Calu3 (cell line): ENCODE measurements at places on chromosomes 7 and 10. TPM values are rescaled to one million over a fixed set of nuclear protein-coding genes. Genes with fewer than 3 reads are reported as not detected.

Gene VSTM4
- total RNA-seq: not detected in 2 replicates

Gene VPS41
- total RNA-seq: 249 and 292 TPM in 2 replicates

GRCh38 chr10:63464402-63465292 lies 1.1 kb downstream of the JMJD1C start:
- H3K27ac ChIP-seq: peak overlapping the region; percentile 92
- H3K36me3 ChIP-seq: peaks cover 27% of the 10 kb centered on the region
- H3K27me3 ChIP-seq: no peaks in the 10 kb centered on the region
- H3K4me3 ChIP-seq: peak overlapping the region; percentile 99
- peak; percentile 79 for DNase-seq

DNA sequence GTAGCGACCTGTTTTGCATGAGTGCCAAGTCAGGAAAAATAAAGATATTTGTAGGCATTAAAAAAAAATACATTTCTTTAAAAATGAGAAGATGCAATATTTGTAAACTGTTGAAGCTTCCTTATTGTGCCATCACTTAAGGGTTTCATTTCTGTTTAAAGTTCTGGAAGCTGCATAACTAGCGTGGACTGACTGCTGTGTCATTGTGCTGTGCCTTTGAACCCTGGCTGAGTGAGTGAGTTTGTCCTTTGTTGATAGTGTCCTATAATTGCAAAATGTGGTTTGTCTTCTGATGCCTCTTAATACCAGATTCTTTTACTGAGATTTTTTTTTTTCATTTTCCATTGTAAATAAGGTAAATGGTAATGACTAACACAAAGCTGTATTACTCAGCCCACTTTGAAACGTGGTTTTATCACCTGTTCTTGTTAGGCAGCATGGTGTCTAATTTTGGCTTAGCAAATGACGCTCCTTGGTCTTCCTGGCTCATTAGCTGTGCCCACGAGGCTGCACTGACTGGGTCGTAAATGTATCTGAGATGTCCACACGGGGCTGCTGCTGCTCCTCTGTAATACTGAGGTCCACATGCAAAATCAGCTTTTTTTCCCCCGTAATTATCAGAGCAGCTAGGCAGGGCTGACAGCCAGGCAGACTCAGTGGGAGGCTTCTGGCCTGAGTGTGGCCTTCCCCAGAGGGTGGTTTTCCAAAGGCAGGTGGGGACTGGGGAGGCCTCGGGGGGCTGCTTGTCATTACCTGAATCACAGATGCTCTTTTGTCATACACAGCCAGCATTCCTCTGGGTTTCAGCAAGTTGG lies 14.8 kb downstream of the ZSCAN25 start:
- peaks cover 5% of the 10 kb centered on the region for H3K36me3 ChIP-seq
- H3K4me1 ChIP-seq: no peaks in the 10 kb centered on the region
- DNase-seq: peak; percentile 5
- no peaks in the 10 kb centered on the region for H3K27me3 ChIP-seq

DNA sequence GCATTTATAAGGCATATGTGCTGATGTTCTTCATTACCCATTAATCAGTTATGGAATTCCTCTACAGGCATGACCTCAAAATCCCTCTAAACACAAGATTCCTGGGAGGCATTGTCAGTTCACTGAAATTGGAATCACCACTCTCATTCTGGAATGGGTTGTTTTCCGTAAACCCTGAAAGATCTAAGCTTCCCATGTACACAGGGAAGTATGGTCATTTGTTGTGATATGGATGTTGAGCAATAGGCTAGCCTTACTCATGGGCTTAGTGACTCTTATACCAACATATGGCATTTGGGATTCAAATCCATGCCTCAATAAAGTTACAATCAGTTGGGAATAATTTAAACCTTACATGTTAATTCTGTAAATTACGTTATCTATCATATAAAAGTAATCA lies 258.0 kb downstream of the XPNPEP1 start:
- no peak overlapping the region for H3K27ac ChIP-seq
- DNase-seq: no peak
- no peak overlapping the region for H3K4me3 ChIP-seq
- no peaks in the 10 kb centered on the region for H3K27me3 ChIP-seq
- H3K4me1 ChIP-seq: no peaks in the 10 kb centered on the region

GRCh38 chr10:66931949-66932343 lies 6.1 kb downstream of the LRRTM3 start:
- H3K4me1 ChIP-seq: no peaks in the 10 kb centered on the region
- DNase-seq: no peak
- H3K36me3 ChIP-seq: no peaks in the 10 kb centered on the region
- no peak overlapping the region for H3K27ac ChIP-seq
- H3K27me3 ChIP-seq: peaks cover 48% of the 10 kb centered on the region

GRCh38 chr10:129877773-129878371 lies 86.2 kb downstream of the EBF3 start:
- H3K27ac ChIP-seq: no peak overlapping the region
- H3K4me1 ChIP-seq: no peaks in the 10 kb centered on the region
- no peaks in the 10 kb centered on the region for H3K36me3 ChIP-seq
- H3K4me3 ChIP-seq: no peak overlapping the region

- no peak overlapping the region for H3K27ac ChIP-seq
- DNase-seq: no peak
- H3K4me3 ChIP-seq: no peak overlapping the region
- no peaks in the 10 kb centered on the region for H3K27me3 ChIP-seq
- H3K4me1 ChIP-seq: no peaks in the 10 kb centered on the region
- no peaks in the 10 kb centered on the region for H3K36me3 ChIP-seq
These were observed 77.1 kb downstream of the MTPN start for GRCh38 chr7:135900065-135900546.

- no peak overlapping the region for H3K4me3 ChIP-seq
- no peaks in the 10 kb centered on the region for H3K36me3 ChIP-seq
- DNase-seq: no peak
- no peaks in the 10 kb centered on the region for H3K4me1 ChIP-seq
- no peaks in the 10 kb centered on the region for H3K27me3 ChIP-seq
- H3K27ac ChIP-seq: no peak overlapping the region
These were observed 106.6 kb upstream of the DOCK1 start for GRCh38 chr10:126798649-126799048.

Gene HOXA4
- total RNA-seq: 1.0 and 1.2 TPM in 2 replicates

DNA sequence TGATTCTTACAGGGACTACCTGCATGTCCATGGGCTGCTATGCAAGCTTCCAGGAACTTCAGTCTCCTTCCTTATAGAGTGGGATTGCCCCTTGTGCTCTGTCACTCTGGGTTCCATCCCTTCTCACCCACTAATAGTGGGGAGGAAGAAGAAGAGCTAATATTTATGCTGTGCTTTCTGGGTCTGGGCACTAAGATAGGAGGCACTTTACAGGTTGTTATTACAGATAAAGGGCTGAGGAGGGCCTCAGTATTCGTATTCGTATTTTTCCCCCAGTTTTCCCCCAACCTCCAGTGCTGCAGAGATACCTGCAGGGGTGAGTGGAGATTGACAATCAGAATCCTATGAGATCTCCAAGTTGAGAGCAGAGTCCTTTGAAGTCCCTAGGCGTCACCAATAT lies 14.2 kb downstream of the HK1 start:
- DNase-seq: no peak
- H3K36me3 ChIP-seq: peaks cover 13% of the 10 kb centered on the region
- no peaks in the 10 kb centered on the region for H3K4me1 ChIP-seq
- H3K4me3 ChIP-seq: no peak overlapping the region
- no peak overlapping the region for H3K27ac ChIP-seq
- no peaks in the 10 kb centered on the region for H3K27me3 ChIP-seq

GRCh38 chr10:93967756-93968155 lies 26.0 kb upstream of the PLCE1 start:
- H3K27me3 ChIP-seq: peaks cover 12% of the 10 kb centered on the region
- H3K4me3 ChIP-seq: no peak overlapping the region
- H3K36me3 ChIP-seq: no peaks in the 10 kb centered on the region
- no peak overlapping the region for H3K27ac ChIP-seq

GRCh38 chr7:124033095-124033806 lies 384 bp upstream of the TMEM229A start:
- peaks cover 21% of the 10 kb centered on the region for H3K4me1 ChIP-seq
- peak overlapping the region; percentile 98 for H3K4me3 ChIP-seq
- H3K27ac ChIP-seq: no peak overlapping the region
- peaks cover 15% of the 10 kb centered on the region for H3K36me3 ChIP-seq
- DNase-seq: peak; percentile 21

DNA sequence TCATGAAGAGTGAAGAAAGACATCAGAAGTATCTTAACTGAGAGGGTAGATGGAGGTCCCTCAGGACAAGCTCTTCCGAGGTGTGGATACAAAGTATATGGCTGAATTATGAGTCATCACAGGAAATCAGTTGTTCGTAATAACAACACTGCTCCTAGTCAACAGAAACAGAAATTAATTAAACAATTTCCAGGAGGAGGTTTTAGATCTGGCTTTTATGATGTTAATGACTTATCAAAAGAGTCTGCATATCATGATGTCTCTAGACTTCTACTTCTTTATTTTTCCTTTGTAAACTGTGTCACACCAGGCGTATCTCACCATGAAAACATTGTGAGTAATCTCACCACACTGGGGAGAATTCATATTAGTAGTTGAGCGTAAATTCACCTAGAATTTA lies 31.2 kb downstream of the OSBPL3 start:
- no peaks in the 10 kb centered on the region for H3K27me3 ChIP-seq
- H3K4me1 ChIP-seq: peaks cover 70% of the 10 kb centered on the region
- DNase-seq: no peak
- no peak overlapping the region for H3K27ac ChIP-seq
- H3K36me3 ChIP-seq: peaks cover 4% of the 10 kb centered on the region
- no peak overlapping the region for H3K4me3 ChIP-seq

Gene NACAD
- total RNA-seq: 0.90 and 1.0 TPM in 2 replicates

Gene POU6F2
- total RNA-seq: 0.54 and 0.64 TPM in 2 replicates

Gene CALHM1
- total RNA-seq: not detected in 2 replicates

GRCh38 chr10:104002911-104003310 lies 36.0 kb downstream of the SLK start:
- H3K4me3 ChIP-seq: no peak overlapping the region
- no peak overlapping the region for H3K27ac ChIP-seq
- H3K27me3 ChIP-seq: no peaks in the 10 kb centered on the region
- H3K4me1 ChIP-seq: peaks cover 6% of the 10 kb centered on the region

DNA sequence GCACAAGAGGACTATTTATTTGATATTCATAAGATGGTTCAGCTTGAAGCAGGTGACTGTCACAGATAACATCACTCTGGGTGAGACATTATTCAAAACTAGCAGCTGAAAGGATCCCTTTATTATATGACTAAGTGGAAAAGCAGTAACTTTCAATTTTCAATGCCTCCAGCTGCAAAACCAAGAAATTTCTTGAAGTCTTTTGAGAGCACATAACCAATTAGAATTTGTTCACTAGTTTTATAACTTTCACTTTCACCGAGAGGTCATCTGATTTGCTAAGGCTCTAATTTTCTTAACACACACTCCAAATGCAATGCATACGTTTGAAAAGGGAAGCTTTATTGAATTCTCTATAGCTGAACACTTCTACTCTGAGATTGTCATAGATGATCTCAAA lies 88.6 kb upstream of the KLF14 start:
- no peak overlapping the region for H3K4me3 ChIP-seq
- no peaks in the 10 kb centered on the region for H3K36me3 ChIP-seq
- H3K4me1 ChIP-seq: no peaks in the 10 kb centered on the region
- H3K27ac ChIP-seq: no peak overlapping the region
- H3K27me3 ChIP-seq: no peaks in the 10 kb centered on the region

- no peak overlapping the region for H3K27ac ChIP-seq
- DNase-seq: no peak
- peaks cover 25% of the 10 kb centered on the region for H3K4me1 ChIP-seq
These were observed 4.5 kb upstream of the EEPD1 start for GRCh38 chr7:36148422-36149065.

Gene TMEM184A
- 61.9 and 75.8 TPM in 2 replicates for total RNA-seq

Gene FEZF1
- 0.22 TPM in 1 of 2 replicates, not detected in the other for total RNA-seq

DNA sequence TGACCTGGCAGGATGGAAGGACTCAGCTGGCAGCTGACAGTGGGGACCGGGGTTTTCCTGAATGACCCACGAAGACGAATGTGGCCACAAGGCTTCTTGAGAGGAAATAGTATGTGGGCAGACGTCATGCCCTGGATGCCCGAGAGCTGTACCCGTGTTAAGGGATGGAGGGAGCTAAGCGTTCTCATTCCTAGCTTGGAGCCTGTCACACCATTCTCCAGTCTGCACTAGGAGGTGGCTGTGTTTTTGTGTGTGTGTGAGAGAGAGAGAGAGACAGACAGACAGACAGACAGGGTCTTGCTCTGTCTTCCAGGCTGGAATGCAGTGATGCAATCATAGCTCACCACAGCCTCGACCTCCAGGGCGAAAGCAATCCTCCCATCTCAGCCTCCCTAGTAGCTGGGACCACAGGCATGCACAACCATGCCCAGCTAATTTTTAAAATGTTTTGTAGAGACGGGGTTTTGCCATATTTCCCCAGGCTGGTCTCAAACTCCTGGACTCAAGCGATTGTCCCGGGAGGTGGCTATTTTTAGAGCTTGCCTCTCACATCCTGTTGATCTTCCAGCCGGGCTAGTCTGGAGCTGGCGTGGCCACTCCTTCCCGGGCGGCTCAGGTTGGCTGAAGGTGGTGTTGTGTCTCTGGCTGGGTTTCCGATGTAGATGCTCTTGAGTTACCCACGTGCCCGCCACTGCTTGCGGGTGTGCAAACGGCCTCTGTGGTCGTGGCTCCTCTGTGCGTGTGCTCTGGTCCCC lies 2.1 kb downstream of the AMZ1 start:
- no peak overlapping the region for H3K4me3 ChIP-seq
- H3K27ac ChIP-seq: no peak overlapping the region
- peaks cover 61% of the 10 kb centered on the region for H3K27me3 ChIP-seq
- DNase-seq: no peak
- H3K4me1 ChIP-seq: peaks cover 34% of the 10 kb centered on the region

Gene TMEM225B
- not detected in 2 replicates for total RNA-seq
